ENCODE measurements at places on chromosomes 2 and 18.
A peak's percentile ranks its signal among the peaks of the same experiment; 100 is the strongest.

DNA sequence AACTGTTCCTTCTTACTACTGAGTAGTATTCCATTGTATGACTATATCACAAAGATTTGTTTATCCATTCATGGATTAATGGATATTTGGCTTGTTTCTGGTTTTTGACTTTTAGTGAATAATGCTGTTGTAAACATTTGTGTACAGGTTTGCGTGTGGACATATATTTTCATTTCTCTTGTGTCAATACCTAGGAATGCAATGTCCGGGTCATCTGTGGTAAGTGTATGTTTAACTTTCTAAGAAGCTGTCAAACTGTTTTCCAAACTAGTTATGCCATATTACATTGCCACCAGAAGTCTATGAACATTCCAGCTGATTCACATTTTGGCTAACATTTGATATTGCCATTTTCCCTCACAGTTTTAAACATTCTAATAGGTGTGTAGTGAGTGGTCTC lies 29.1 kb upstream of the SLC16A14 start:
- no peak for DNase-seq

DNA sequence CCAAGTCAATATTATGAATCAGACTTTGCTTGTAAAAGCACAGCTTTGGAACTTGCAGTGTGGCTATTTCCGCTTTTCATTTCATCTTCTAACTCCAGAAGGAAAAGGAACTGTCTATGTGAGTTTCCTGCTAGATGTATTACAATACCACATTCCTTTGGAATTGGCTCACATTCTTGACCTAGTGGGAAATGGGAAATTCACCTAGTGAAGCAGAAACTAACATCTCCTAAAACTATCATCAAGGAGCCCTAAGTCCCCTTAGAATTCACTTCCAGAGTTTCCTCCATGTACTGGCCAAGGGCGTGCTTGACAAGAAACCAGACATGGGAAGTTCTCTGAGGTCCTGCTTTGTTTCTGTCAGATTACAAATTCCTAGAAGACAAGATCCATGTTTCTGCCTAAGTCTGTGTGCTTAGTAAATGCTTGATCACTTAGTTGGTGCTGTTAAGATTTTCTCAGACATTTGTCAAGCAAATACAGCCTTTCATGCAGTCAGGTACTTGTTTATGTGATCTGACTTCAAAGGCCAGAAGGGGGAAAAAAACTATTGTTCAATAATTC lies 275.7 kb upstream of the FN1 start:
- DNase-seq = no peak

- DNase-seq = peak; percentile 21
Observed at GRCh38 chr2:88709181-88709631, 17.7 kb downstream of the RPIA start.

GRCh38 chr2:239162141-239162821 lies 238.5 kb downstream of the HDAC4 start:
- no peak for DNase-seq

GRCh38 chr18:13872373-13872772 lies 43.0 kb downstream of the MC2R start:
- no peak for DNase-seq

- DNase-seq = no peak
Observed at GRCh38 chr2:165009466-165009865, 54.1 kb upstream of the SLC38A11 start.

DNA sequence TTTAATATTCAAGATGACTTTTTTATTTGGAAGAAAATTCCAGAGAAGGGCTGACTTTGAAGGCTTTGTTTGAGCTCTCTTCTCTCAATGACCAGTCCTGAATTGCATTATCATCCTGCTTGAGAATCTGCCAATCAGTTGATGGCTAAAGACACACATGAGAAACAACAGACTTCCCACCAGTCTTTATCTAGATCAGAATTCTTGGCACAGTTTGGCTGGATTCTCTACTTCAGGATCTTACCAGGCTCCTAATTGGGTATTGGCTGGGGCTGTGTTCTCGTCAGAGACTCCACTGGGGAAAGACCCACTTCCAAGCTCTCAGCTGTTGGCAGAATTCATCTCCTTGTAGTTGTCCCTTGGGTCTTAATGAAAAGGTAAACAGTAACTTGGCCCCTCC lies 86.0 kb downstream of the WDSUB1 start:
- no peak for DNase-seq

DNA sequence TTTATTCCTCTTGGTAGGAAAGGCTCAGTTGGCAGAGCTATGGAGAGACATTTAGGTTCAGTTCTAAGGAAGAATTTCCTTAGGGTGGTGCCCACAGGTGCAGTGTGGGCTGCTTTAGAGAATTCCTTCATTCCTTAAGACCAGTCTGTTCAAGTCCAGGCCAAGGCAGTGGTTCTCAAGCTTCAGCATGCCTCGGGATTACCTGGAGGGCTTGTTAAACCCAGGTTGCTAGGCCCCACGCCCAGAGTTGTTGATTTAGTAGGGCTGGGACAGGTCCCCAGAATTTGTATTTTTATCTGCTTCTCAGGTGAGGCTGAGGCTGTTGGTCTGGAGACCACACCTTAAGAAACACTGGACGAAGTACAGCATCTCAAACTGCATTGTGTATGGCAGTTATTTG lies 68.9 kb downstream of the CERS6 start:
- no peak for DNase-seq

- DNase-seq = no peak
Observed at GRCh38 chr2:42659609-42660008, 91.2 kb downstream of the MTA3 start.

DNA sequence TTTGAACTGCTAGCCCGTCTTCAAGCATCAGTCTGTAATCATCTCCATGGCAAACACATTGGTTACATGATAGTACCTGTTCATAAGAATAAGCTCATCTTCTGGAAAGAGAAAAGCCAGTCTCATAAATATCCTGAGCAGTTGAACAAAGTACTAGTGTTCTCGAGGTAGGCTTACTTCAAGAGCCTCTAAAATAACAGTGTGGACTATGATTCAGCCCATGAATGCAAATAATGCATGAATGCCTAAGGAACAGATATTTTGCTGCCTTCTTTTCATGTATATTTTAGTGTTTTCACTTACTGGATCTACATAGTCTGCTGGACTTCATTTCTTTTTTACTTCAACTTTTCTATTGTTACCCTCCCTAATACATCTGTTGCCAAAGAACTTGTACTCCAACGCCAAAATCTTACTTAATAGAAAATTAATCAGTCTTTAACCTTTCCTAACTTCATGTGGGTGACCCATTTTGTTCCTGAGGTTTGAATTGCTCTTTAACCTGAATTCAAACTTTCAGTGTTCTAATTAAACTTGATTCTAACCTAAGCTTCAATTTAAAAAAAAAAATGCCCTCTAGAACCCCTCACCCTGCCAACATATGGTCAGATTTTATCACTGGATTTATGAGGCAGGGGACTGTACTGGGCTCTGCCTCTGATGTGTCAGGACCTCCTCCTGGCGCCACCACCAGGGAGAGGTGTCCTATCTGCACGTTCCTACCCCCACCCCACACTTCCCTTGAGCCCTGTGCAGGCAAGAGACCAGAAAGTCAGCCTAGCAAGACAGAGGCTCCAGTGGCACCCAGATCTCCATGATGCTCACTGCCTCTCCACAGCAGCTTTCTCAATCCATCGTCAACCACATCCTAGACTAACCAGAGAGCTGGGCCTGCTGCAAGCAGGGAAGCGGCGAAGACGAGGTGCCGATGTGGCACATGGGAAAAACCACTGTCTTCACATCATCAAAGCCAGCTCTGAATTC lies 264.7 kb upstream of the ID2 start:
- DNase-seq = no peak

DNA sequence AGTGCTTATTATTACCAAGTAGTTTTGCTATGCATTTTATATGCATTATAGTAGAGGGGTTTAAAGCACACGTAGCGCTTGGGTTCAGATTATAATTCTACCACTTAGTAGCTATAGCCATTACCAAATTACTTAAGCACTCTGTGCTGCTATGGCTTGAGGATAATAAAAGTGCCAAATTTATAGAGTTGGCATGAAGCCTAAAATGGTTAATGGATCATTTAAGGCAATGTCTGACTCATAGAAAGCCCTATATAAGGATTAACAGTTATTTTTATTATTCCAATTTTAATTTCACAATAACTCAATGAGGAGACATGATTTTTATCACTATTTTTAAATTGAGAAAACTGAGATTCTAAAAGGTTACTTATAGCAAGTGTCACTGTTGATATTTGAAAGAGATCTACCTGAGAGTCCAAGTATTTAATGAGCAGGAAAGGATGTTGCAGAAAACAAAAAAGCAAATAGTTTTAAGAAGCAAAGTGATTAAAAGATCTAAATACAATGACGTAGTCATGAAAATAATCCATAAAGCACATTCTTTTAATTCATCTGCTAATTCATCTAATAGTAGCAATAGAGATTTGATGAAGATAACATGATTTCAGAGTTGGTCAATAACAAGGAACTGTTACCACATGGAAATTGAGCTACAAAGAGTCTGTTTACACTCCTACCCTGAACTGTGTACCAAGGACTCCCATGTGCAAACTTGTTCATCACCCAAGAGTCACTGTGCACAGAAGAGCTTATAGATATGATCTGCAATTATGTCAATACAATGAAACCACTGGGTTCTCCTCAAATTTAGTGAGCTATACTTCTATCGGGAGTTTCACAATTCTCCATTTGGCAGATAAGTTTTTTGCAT lies 78.8 kb upstream of the DTNA start:
- DNase-seq = no peak

GRCh38 chr2:108909275-108909823 lies 79.7 kb downstream of the EDAR start:
- DNase-seq = no peak
